Endothelial cell of umbilical vein (primary cell): ENCODE measurements at places on chromosomes 12 and 14. TPM values are rescaled to one million over a fixed set of nuclear protein-coding genes. Genes with fewer than 3 reads are reported as not detected.

DNA sequence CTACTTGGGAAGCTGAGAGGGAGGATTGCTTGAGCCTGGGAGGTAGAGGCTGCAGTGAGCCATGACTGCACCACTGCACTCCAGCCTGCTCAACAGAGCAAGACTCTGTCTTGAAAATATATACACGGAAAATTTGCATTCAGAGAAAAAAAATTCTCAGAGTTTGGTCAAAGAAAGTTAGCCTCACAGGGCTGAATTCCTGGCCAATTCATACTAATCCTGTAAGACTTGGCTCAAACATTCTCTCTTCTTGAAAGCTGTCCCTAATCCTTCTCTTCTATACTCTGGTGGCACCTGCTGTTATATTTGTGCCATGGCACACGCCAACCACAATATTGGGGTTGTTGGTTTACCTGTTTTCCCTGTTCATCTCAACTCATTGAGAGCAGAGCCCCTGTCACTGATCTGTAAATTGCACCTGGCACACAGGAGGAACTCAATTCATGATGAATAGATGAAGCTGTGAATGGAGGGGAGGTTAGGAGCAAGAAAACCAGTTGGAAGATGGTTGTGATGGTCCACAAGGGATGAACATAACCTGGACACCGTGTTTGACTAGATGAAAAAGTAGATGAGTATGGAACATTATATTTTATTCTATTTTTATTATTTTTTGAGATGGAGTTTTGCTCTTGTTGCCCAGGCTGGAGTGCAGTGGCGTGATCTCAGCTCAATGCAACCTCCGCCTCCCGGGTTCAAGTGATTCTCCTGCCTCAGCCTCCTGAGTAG, 36.8 kb upstream of the SPTSSA start:
- DNase-seq = peak; percentile 6
- no peaks in the 10 kb centered on the region for H3K36me3 ChIP-seq
- H3K27me3 ChIP-seq = no peaks in the 10 kb centered on the region
- H3K27ac ChIP-seq = no peak overlapping the region
- peaks cover 25% of the 10 kb centered on the region for H3K4me1 ChIP-seq

GRCh38 chr12:110836291-110836690, 10.5 kb upstream of the CCDC63 start:
- no peaks in the 10 kb centered on the region for H3K27me3 ChIP-seq
- H3K36me3 ChIP-seq = no peaks in the 10 kb centered on the region
- no peak overlapping the region for H3K27ac ChIP-seq
- H3K4me3 ChIP-seq = no peak overlapping the region
- no peaks in the 10 kb centered on the region for H3K4me1 ChIP-seq

DNA sequence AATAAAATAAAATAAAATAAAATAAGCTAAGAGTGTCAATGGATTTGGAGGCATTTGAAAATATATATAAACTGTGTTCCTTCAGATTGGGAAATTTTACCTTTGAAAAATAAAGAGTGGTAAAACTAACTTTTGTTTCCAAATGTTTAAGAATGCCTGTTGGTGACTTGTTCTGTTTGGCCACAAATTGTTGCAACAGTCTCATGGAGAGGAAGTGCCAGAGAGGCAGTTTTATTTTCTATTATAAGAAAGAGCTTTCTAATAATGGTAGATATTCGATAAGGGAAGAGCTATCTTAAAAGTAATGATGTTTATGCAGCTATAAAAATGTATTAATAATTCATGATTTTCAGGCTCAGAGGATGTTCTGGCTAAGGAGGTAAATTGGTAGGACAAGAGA, 68.8 kb upstream of the MDGA2 start:
- no peak overlapping the region for H3K4me3 ChIP-seq
- H3K4me1 ChIP-seq = no peaks in the 10 kb centered on the region
- no peak for DNase-seq
- H3K27ac ChIP-seq = no peak overlapping the region
- H3K27me3 ChIP-seq = no peaks in the 10 kb centered on the region

DNA sequence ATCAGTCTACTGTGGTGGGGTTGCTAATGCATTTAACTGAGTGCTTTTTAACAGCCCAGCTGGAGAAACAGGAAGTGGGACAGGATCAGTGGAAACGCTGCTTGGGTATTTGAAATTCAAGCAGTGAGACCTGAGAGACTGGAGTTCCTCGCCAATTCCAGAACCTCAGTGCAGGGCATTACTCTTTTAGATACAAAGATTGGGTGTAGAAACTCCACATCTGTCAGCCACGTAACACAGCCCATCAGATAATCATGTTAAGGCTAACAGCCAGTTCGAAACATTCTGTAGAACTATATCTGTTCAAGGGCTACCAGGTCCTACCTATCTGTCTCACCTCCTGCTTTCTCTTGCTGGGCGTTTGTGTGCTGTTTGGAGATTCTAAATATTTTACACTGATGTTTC, 45.5 kb downstream of the RAD52 start:
- no peaks in the 10 kb centered on the region for H3K27me3 ChIP-seq
- H3K4me1 ChIP-seq = no peaks in the 10 kb centered on the region
- H3K36me3 ChIP-seq = peaks cover 19% of the 10 kb centered on the region
- H3K27ac ChIP-seq = no peak overlapping the region

- H3K4me1 ChIP-seq = peaks cover 3% of the 10 kb centered on the region
- H3K4me3 ChIP-seq = no peak overlapping the region
- no peak for DNase-seq
Measured at GRCh38 chr12:93370947-93371346, 6.8 kb upstream of the NUDT4 start.

GRCh38 chr14:96515731-96516130, 13.5 kb downstream of the PAPOLA start:
- no peak for DNase-seq
- peaks cover 2% of the 10 kb centered on the region for H3K36me3 ChIP-seq
- H3K4me3 ChIP-seq = no peak overlapping the region
- H3K27ac ChIP-seq = no peak overlapping the region
- H3K27me3 ChIP-seq = no peaks in the 10 kb centered on the region
- H3K4me1 ChIP-seq = peaks cover 4% of the 10 kb centered on the region

DNA sequence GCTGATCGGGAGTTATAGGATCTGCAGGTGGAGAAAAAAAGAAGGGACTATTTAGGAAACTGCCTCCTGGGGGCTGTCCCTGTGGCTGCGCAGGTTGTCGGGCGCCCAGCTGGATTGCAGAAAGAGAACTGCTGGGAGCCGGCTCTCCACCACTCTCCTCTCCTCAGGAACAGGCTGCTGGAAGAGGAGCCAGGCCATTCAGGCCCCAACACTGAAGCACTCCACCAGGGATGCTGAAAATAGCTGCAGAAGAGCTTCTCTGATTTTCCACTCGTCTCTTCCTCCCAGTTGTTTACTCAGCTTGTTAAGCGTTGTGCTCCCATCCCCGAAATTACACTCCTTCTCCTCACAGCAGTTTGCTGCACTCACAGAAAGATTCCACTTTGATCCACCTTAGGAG, 347.3 kb downstream of the GLT1D1 start:
- no peak overlapping the region for H3K4me3 ChIP-seq
- no peak overlapping the region for H3K27ac ChIP-seq
- no peak for DNase-seq
- no peaks in the 10 kb centered on the region for H3K27me3 ChIP-seq

DNA sequence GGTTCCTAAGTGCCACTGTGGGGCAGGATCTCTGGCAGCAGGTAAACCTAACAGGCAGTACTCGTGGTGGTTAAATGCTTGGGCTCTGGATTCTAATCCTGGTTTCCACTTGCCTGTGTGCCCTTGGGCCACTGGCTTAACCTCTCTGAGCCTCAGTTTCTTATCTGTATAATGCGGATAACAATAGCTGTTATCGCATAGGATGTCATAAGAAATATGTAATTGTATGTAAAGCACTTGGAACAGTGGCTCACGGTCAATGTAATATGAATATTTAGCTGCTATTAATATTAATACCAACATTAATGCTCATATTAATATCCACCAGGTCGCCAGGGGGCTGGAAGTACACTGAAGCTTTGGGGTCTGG, 16.8 kb downstream of the FOXN4 start:
- no peak overlapping the region for H3K4me3 ChIP-seq
- no peak overlapping the region for H3K27ac ChIP-seq
- H3K27me3 ChIP-seq = peaks cover 7% of the 10 kb centered on the region
- no peaks in the 10 kb centered on the region for H3K4me1 ChIP-seq
- H3K36me3 ChIP-seq = no peaks in the 10 kb centered on the region

DNA sequence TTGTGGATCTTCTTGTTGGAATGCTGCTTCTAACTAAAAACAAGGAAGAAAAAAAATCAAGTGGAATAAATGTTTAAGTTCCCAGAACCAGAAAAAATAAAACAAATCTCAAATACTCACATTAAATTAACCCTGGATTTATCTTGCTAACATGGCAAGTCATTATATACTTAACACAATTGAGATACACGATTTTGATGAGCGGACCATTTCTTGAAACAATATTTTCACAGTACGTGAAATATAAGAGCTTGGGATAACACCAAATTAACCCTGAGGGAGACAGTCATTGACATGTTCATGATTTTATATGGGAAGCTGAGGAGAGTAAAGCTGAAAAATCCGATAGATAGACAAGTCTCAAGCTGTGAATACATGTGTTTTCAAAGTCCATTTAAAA, 128.6 kb downstream of the PTCSC3 start:
- no peak overlapping the region for H3K27ac ChIP-seq
- H3K27me3 ChIP-seq = no peaks in the 10 kb centered on the region
- no peak overlapping the region for H3K4me3 ChIP-seq
- no peaks in the 10 kb centered on the region for H3K4me1 ChIP-seq
- no peaks in the 10 kb centered on the region for H3K36me3 ChIP-seq

GRCh38 chr12:100489251-100489820, 15.7 kb downstream of the NR1H4 start:
- H3K27ac ChIP-seq = no peak overlapping the region
- H3K4me3 ChIP-seq = no peak overlapping the region
- H3K27me3 ChIP-seq = no peaks in the 10 kb centered on the region
- no peak for DNase-seq
- no peaks in the 10 kb centered on the region for H3K36me3 ChIP-seq

Gene CLEC9A
- not detected in 2 replicates for total RNA-seq

Gene PZP
- 0.84 and 0.88 TPM in 2 replicates for total RNA-seq

Gene NDUFA9
- 113 and 115 TPM in 2 replicates for total RNA-seq

Gene SLC39A5
- not detected in 2 replicates for total RNA-seq
